ENCODE measurements at places on chromosomes 1 and 21.
A peak's percentile ranks its signal among the peaks of the same experiment; 100 is the strongest.

DNA sequence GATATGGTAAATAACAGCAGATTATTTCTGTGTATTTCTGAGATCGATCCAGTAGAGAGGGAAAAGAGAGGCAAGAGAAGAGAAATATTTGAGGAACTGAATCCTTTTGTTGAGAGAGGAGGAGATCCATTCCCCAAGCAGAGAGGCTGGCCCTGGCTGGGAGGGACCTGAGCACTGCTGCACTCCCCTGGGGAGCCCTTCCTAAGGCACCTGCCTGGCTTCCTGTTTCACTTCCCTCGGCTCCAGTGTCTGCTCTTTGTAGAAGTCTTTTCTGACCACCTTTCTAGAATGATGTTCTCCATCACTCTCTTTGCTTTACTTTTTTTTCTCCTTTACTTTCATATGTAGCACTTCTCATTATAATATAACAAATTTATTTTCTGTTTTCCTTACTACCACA lies 42.3 kb upstream of the SLC6A9 start:
- DNase-seq, result no peak

GRCh38 chr21:45941338-45941710 lies 40.2 kb upstream of the COL6A1 start:
- DNase-seq, result no peak

GRCh38 chr1:168476588-168477385 lies 67.0 kb downstream of the XCL2 start:
- DNase-seq, result peak; percentile 53

DNA sequence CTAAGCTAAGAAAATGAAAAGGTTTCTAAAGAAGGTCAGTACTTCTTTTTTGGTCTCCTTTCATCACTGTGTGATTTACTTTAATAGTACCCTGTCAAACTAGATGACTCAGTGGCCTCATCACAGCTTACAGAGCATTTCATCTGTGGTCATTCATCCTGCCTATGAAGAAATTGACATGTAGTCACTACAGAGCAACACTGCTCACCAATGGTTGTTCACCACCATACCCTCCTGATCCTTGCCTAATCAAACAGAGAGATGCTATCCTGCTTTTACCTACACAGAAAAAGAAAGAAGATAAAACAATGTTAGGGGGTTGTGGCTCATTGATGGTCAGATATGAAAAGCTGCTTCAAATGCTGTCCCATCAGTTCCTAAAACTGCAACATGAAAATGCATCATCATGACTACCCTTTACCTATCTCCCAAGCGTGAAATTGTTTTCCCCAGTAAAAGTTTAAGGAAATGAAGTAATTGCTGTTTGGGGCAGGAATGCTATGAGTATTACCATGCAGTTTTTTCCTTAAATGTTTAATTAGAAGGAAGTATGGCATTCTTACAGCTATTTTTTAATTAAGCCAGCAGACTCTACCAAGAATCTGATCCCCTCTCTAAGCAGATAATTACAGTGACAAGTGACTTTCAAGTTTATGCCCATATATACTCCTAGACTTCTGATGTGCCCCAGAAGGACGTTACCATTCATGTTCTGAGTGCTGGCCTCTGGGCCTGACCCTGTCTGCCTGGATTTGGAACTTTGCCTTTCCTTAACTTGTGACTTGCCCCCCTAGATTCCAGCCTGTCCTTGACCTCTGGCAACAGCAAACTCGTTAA lies 46.1 kb upstream of the FBXO28 start:
- no peak for DNase-seq

GRCh38 chr1:5595531-5596170 lies 396.6 kb downstream of the NPHP4 start:
- no peak for DNase-seq

DNA sequence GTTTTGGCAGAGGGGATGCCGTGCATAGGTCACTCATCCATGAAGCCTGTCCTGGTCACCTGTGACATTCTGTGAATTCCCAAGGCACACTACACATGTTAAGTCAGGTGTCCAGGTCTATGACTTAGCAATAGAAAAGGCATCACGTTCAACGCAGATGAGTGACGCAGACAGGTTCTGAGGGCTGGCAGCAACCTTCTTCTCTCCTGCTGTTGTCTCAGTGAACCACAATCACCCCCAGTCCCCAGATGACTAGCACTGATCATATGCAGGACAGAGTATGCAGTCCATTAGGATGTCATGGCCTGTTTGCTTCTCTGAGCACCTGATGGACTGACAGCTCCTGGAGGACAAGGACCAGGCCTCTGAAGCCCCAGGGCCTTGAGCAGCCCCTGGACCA lies 157.8 kb upstream of the KAZN start:
- no peak for DNase-seq

GRCh38 chr1:15948595-15949452 lies 27.1 kb downstream of the ZBTB17 start:
- DNase-seq, result peak; percentile 58

GRCh38 chr1:147545133-147545532 lies 3.8 kb downstream of the BCL9 start:
- DNase-seq, result peak; percentile 92

GRCh38 chr1:236289492-236290131 lies 7.9 kb upstream of the ERO1B start:
- DNase-seq, result no peak

DNA sequence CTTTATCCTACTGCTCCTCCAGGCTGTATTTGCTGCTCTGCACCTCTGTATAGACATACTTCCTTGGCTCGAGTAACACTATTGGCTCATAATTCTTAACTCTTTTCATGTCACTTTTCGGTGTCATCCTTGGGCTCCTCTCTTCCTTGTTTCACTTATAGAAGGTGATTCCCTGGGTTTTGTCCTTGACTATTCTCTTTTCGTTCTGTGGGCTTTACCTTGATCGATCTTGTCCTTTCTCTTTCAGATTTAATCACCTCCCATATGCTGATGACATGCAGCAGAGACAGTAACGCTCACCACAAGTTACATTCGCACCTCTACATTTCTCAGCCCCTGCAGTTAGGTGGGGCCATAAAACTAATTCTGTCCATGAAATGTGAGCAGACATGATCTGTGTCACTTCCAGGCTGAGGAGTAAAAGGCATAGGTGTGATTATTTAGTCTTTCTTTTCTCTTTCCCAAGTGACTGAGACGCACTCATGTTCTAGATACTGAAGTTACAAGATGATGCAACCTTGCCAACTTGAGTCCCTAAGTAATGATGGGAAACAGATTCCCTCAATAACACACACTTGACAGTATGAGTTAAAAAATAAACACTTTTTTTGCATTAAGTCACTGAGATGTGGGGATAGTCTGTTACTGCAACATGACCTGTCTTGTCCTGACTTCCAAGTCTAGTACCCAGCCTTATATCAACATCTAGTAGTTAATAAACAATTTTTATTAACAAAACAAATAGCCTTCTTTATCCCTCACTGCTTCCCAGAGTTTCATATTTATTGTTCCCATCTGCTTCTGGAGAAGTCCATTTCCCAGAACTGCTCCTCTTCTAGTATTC lies 49.9 kb upstream of the HAO2 start:
- no peak for DNase-seq

- no peak for DNase-seq
Observed at GRCh38 chr1:6028042-6028850, 17.4 kb upstream of the KCNAB2 start.

All from mesendoderm (in vitro differentiated cells).